ENCODE measurements at places on chromosomes 11 and 22.

- DNase-seq, result no peak
Measured at GRCh38 chr11:104843150-104843836, 55.0 kb downstream of the CASP12 start.

- peak; percentile 47 for DNase-seq
Measured at GRCh38 chr11:724778-725386, 18.9 kb downstream of the EPS8L2 start.

- DNase-seq, result no peak
Measured at GRCh38 chr11:33731723-33732531, 4.3 kb downstream of the CD59 start.

DNA sequence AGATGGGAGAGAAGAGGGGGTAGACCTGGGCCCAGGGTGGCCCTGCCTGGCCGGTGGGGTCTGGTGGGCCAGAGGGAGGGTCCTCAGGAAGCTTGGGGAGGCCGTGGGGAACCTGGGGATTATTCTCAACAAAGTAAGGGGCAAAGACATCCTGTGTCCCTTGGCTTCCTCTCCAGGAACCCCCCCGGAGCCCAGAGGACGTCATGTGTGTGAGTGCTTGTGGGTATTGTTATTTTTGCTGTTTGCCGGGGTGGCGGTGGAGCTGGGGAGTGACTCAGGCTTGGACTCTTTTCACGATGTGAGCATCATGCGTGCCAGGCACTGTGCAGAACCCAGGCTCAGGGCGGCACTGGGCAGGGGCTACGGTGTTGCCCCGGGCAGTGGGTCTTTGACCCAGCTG lies 982 bp upstream of the SHANK3 start:
- no peak for DNase-seq

GRCh38 chr11:76814414-76814813 lies 31.3 kb downstream of the TSKU start:
- no peak for DNase-seq

DNA sequence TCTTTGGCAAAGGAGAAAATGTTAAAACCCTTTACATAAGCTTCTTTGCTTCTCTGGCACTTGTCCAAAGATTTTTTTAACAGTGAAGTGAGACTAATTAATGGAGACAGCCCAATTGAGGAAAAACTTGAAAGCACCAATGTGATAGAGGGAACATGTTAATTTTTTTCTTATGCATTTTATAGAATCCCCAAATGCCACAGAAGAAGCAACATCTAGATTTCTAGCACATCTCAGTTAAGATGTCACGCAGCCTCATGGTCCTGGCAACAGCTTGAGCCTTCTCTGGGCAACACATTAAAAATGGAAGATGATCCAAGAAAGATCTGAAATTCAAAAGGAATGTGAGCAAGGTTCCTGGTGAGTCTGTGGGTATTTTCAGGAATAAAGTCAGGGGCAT lies 48.5 kb downstream of the PACSIN2 start:
- no peak for DNase-seq

GRCh38 chr22:32512267-32512982 lies 37.8 kb downstream of the FBXO7 start:
- DNase-seq, result no peak

DNA sequence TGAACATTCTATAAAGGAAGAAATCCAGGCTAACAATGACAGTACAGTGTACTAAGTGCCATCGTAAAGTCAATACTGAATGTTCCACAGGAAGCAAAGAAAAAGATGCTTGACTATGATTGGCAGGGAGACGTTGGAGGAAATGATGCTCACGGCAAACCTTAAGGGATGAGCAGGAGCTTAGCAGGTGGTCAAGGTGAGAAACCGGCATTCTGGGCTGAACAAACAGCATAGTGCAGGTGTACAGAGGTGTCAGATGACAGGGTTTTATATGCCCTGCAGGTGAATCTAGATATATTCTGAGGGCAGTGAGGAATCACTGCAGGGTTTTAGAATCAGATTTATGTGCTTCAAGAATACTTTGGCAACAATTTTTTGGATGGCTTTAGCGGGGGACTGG lies 85.3 kb upstream of the HEPHL1 start:
- no peak for DNase-seq

DNA sequence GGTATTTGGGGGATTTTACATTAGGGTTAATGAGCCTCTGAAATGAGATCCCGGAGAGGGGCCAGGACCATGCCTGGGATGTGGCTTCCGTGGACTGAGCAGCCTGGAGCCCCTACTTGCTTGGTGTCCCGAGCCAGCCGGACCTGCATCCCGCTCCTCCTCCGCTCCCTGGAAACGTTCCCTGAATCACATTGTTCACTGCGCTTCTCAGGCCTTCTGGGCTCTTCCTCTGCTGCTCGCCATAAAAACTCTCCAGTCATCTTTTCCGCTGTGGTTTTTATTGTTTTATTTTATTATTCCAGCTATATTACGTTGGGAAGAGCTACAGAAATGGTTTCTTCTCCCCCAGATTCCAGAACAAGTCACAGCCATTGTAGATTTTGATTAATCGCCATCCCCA lies 13.3 kb upstream of the KCNQ1OT1 start:
- no peak for DNase-seq

DNA sequence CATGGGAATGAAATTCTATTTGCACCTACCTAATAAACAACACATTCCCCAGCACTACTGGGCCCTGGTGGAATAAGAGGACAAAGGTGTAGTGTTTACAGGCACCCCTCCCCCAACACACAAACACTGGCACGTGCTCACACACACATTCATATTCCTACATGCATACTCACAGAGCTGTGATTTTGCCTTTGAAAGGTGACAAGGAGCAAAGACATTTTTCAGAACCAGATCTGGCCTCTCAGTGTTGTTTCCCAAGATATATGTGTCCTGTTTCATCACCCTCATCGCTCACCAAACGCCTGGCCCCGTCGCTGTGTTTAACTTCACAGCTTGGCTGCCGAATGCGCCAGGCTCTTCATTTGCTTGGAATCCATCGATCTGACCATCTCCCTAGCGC lies 292.6 kb downstream of the NTM start:
- peak; percentile 10 for DNase-seq

GRCh38 chr11:13031349-13031748 lies 22.2 kb downstream of the RASSF10 start:
- no peak for DNase-seq

DNA sequence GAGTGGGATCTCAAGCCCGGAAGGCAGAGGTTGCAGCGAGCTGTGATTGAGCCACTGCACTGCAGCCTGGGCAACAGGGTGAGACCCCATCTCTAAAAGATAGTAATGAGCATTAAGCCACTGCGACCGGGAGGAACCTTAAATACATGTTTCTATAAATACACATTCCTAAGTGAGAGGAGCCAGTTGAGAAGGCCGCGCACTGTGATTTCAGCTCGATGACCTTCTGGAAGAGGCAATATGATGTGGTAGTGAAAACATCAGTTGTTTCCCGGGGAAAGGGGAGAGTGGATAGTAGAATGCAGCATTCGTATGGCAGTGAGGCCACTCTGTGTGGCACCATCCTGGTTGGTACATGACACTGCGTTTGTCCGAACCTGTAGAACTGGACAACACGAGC lies 18.0 kb downstream of the PTDSS2 start:
- no peak for DNase-seq

DNA sequence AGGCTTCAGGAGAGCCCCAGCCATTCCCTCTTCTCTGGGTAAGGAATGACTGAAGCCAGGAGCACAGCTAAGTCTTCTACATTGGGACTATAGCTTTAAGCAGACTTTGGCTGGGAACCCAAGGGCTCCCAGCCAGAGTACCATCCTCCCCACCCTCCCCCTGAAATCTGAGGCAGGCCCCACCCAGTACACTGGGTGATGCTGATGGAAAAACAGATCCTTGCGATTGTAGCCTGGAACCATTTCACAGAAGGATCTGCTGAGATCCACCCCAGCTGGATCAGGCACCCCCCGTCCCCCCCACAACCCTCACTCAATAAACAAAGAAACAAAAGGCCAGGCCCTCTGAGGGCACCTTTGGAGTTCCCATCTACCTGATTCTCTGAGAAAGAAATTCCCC lies 39.8 kb downstream of the IL18BP start:
- peak; percentile 83 for DNase-seq

- no peak for DNase-seq
Measured at GRCh38 chr11:112085822-112086421, 634 bp downstream of the TIMM8B start.

- peak; percentile 34 for DNase-seq
Measured at GRCh38 chr11:45920531-45921477, 1.7 kb upstream of the LARGE2 start.

DNA sequence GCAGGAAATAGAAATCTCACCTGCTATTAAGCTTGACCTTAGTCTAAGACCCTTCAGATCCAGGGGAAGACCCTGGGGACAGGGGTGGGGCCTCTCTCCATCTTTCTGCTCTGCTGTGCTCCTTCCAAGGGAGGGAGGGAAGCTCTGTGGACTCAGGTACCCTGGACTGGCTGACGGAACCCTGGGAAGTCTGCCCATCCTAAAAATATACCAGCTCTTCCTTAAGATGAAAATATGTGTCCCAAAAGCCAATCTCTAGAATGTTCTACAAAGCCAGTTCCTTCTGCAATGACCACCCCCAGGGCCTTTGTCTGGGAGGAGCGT lies 73.7 kb downstream of the RTL6 start:
- peak; percentile 31 for DNase-seq

GRCh38 chr11:34773211-34773610 lies 143.0 kb downstream of the APIP start:
- no peak for DNase-seq

GRCh38 chr11:60769811-60770210 lies 13.1 kb downstream of the MS4A15 start:
- no peak for DNase-seq

DNA sequence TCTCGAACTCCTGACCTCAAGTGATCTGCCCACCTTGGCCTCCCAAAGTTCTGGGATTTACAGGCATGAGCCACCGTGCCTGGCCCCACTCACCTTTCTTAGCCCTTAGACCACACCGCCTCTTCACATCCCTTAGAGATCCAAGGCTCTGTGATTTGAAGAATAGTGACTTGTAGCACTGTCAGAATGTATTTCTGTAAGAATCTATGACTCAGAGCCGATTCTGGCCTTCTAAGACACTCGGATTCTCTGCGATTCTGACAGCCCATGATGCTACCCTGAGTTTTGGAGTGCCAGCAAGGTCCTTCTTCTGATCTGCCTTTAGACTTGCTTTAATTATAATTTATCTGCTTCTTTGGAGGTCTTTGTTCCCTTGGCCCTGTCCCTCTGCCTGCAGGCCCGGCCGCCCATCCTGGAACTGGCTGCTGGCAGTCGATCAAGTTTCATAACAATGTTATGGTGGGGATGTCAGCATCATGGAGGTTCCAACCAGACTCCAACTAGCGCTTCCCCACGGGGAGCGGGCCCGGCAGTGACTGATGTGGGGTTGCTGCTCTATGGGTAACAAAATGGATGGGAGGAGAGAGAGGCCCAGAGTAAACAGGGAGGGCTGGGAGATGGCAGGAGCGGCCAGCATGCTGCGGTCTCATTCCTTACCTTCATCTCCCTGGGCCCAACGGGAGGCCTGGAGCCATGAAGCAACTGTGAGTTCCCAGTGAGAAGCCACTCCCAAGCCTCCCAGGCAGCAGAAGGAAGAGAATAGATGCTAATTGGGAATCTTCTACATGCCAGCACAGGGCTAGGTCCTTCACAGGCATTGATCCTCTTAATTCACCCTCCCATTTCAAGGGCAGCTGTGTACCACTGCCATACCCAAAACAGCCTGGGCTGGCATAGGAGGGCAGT lies 55.7 kb upstream of the RASD2 start:
- DNase-seq, result no peak

DNA sequence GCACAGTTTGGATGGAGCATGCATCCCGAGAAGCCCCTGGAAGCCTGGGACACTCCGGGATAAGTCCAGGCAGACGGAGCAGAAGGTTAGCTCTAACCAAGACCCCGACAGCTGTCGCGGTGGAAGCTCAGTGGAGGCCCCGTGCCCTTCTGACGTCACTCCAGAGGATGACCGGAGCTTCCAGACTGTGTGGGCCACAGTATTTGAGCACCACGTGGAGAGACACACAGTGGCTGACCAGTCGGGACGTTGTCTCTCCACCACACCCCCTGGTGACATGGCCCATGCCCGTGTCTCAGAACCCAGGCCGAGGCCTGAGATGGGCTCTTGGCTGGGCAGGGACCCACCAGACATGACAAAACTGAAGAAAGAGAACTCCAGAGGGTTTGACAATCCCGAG lies 86.3 kb downstream of the KIAA1671 start:
- no peak for DNase-seq

DNA sequence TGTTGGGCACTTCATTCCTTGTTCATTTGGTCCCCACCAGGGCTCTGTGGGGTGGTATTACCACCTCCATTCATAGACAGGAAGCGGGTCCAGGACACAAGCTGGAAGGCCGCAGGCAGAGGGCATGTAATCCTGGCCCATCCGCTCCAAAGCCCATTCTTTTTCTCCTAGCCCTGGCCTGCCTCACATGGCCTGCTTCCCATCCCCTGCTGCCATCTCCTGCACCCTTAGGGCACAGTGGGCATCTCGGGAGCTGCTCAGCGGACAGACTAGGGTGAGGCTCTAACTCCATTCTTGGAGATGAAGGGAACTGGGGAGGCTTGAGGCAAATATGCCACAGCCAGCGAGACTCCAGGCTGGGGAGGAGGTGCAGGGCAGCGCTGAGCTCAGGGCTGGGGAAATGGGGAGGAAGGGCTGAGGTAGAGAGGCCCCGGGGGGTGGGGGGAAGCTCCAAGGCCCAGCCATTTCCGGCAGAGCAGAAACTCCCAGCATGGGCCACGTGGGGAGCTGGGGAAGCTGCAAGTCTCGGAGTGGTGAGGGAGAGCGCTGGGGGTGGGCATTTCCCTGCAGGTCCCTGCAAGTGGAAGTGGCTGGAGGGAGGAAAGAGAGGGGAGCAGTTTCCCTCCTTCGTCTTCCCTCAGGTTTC lies 14.3 kb upstream of the BCL9L start:
- no peak for DNase-seq

DNA sequence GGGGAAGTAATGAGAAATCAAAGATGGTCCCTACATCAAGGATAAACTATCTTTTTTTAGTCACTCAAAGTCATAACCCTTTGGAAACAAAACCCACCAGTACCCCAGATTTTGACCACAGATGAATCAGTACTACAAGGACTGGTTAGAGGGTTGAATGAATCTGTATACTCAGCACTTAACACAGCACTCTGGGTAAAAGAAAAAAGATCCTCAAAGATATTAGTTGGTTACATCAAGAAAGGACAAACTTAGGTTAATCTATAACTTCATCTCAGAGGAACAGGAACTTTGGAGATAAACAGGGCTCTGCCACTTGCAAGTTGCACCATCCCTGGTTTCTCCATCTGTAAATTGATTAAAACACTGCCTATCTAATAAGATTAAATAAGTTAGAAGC lies 18.8 kb downstream of the SC5D start:
- DNase-seq, result no peak

DNA sequence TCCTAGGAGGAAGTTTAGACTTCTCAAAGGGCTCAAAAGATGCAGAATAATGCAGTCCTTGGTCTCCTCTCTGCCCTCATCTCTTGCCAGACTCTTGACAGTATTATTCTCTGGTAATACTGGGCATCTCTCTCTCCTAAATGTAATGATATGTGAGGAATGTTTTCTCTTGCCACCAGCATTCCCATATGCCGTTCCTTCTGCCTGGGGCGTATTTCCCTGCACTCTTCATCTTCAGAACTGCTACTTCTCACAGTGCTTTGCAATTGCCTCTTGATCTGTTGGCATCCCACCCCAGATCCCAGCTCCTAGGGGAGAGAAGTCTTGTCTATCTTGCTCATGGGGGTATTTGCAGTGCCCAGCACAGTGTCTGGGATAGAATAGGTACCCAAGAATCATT lies 107.4 kb downstream of the RASSF10 start:
- no peak for DNase-seq

GRCh38 chr11:70498171-70498571 lies 99.8 kb downstream of the CTTN start:
- DNase-seq, result peak; percentile 57

All from right forelimb (tissue), 1 donor.